ENCODE measurements at places on chromosomes 5 and 9.

- DNase-seq: no peak
These were observed 8.8 kb upstream of the TRAF1 start for GRCh38 chr9:120935383-120935857.

- DNase-seq: no peak
These were observed 491.1 kb downstream of the KIF4B start for GRCh38 chr5:155504606-155505005.

GRCh38 chr9:133794016-133794760 is 56.0 kb upstream of the SARDH start:
- DNase-seq: no peak

DNA sequence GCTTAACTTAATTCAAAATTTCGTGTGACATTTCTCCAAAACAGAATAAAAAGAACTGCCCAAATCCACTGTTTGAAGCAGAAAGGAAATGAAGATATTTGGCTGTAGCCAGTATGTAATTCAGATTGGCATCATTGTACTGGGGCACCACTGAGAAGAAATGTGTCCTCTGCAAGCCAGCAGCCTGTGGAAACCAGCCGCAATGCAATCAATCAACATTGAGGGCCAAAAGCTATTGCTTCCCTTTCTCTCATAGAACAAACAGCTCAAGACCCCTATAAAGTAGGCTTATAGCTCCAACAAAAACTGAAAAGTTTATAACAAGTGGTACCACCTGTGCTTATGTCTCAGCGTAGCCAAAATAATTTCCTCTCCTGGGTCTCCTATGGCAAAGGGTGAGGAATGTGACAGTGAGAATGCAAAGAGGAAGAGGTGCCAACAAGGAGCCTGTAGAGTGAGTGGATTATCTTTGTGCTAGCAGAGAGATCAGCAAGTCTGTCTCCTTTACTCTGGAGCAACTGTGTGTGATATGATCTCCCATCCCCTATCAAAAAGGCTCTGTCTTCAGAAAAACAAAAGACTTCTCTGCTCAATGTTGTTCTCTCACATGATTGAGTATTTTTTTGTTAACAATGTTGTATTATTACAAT is 1072.3 kb upstream of the DMAC1 start:
- no peak for DNase-seq

GRCh38 chr9:8088477-8088876 is 288.9 kb upstream of the DMAC1 start:
- DNase-seq: no peak

- DNase-seq: no peak
These were observed 47.0 kb upstream of the MYO10 start for GRCh38 chr5:16983022-16983639.

Measured in GM19239 (cell line).